ENCODE measurements at places on chromosomes 1 and 21.
A peak's percentile ranks its signal among the peaks of the same experiment; 100 is the strongest.

DNA sequence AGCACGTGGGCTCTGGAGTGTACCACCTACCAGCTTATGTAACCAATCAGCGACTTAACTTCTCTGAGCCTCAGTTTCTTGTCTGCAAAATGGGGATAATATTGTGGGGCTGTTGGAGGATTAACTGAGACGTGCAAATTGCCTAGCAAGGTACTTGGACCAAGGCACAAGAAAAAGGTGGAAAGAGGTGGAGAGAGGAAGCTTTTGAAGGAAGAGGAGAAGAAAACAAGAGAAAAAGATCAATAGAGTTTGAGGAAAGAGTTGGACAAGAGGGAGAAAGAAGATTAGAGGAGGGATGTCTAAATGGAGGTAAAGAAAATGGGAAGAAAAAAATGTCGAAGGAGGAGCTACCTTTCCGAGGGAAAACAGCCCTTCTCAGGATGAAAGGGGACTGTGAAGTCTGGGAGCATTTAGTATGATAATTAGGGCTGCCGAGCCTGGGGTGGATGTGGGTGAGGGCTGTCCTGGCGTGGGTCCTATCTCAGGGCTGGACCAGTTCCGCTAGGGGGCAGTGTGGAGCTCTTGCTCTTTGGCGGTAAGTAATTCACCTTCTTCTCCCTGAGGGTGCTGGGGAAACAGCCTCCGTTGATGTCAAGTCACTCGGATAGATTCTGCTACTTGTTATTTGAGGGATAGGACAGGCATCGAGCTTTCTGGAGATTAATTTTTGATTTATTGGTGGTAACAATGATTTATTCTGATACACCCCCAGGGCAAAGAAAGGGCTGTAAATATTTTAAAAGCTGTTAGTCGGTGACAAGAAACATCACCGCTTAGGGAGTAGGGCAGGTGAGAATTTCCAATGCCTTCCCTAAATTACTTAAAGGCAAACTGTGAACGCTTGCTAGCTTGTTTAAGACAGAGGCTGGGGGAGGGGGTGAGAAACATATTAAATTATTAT, 79.0 kb upstream of the NFASC start:
- peak; percentile 77 for DNase-seq

DNA sequence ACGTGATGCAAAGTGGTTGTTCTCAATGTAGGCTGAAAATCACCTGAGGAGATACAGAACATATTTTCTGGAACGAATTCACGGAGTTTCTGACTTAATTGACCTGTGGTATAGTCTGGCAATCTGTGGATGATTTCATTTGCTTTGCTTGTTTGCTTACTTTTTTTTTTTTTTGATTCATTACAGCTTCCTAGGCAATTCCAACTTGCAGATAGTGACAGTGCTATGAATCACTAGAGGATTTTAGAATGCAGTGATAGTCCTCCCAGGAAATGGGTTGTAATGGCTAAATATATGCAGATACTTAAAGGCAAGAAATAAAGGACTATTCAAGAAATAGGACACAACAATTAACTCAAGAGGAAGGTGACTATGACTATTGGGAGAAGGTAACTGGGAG, 1378.1 kb upstream of the PRMT6 start:
- no peak for DNase-seq

- no peak for DNase-seq
Observed at GRCh38 chr1:213720032-213720431, 267.7 kb upstream of the PROX1 start.

DNA sequence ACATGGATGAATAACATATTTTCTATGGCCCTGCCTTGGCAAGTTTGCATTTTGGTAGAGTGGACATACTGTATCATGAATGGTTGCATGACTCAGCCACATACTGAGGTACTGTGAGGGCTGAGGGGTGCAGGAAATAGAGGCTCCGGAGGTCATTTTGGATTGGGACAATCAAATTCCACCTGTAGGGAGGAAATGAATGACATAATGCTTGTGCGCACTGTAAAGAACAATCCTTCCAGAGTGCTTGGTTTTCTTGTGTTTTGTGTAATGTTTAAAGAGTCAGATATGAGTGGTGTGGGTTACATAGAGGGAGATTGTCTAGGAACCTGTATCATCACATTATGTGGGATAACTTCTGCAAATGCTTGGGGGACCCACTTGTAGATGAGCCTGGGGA, 329.9 kb upstream of the PROX1 start:
- DNase-seq = no peak

GRCh38 chr1:199124351-199124750, 485.5 kb downstream of the PTPRC start:
- no peak for DNase-seq

DNA sequence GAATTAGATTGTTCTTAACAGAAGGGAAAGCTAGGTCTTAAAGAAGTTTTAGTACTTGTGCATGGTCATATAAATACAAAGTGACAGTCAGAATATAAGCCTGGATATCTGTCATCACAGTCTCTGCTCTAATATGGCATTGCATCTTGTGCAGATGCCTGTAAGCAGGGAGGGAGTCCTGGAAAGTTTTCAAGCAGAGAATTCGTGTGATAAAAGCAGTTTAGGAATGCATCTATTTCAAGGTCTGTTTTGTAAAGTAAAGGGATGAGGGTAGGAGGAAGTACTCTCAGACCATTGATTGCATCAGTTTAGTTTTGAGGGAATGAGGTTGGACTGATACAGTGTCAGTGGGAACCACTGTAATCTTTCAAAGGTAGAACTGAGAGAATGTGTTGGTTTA, 30.6 kb downstream of the IARS2 start:
- no peak for DNase-seq

DNA sequence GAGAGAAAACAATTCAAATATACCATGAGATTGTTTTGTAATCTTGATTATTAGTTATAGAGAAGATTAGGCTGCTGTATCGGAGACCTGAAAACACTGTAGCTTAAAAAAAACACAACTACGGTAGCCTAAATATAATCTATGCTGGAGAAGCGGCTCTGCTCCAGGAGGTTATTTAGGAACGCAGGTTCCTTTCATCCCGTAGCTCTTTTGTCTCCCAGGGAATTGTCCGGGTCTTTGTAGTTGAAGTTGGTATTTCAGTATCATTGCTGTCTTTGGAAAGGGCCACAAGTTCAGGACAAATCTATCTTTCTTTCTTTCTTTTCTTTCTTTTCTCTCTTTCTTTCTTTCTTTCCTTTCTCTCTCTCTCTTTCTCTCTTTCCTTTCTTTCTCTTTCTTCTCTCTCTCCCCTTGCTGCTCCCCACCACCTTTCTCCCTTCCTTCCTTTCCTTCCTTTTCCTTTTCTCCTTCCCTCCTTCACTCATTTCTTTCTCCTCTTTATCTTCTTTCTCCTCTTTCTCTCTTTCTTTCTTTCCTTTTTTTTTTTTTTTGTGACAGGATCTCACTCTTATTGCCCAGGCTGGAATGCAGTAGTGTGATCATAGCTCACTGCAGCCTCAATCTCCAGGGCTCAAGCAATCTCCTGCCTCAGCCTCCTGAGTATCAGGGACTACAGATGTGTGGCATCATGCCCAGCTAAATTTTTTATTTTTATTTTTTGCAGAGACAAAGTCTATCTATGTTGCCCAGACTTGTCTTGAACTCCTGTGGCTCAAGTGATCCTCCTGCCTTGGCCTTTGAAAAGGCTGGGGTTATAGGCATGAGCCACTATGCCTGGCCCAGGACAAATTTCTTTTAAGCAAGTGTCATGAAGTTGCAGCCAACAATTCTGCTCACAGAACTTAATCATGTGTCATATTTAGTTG, 10.9 kb upstream of the NFIA start:
- no peak for DNase-seq

DNA sequence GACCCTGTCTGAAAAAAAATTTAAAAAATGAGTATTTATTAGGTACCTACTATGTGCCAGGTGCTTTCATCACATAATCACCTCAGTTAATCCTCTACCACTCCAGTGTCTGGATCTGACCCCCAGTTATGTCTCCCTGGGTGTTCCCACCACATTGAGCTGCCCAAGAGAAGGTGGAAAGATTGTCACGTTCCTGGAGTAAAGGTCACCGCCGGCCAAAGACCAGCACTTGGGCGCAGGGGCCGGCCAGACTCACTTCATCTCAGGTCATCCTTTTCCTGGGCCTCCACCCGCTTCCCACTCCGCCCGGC, 714 bp downstream of the PYCR2 start:
- no peak for DNase-seq

DNA sequence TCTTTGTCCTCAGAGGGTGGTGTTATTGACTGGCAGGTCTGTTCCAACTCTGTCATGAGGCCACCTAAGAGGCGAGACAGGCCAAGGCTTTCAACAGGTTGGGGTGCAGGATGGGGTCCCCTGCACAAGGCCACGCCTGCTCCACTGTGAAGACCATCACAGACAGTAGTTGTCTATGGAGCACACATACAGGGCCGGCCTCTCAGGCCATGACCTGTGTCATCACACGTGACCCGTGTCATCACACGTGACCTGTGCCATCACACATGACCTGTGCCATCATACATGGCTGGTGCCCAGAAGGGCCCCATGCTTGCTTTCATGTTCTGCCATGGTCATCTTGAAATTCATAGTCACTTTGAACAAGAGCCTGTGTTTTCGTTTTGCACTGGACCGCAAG, 91.9 kb downstream of the ARHGEF10L start:
- DNase-seq = no peak

DNA sequence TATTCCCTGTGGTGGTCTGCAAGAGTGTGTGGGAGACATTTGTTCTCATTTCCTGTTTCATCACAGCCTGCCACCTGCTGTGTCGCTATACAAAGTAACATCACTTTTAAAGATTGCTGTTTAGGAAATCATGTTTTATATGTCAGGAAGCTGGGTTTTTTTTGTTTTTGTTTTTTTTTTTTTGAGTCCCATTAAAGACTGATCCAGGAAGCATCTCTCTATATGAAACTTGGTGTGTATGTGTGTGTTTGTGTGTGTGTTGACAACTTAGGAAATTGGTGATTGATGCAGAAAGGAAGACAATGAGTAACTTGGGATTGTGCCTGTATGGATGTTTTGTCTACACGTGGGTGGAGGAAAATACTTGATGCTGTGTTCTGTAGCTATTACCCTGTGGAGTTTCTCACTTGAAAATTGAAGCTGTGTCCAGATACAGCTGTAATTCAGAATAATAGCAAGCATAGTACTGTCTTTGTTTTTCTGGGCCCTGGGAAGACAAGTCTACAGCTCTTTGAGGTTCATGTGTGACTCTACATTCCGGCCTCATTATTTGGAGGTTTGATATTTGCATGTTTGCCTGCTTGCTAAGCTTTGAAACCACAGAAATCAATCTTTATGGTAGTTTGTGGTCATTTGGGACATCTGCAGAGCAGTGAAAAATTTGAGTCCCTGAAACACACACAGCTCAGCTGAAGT, 47.9 kb downstream of the LAMC1 start:
- no peak for DNase-seq

GRCh38 chr1:115159958-115160357, 70.7 kb upstream of the TSPAN2 start:
- no peak for DNase-seq
